ENCODE measurements at places on chromosomes 1 and 21.

DNA sequence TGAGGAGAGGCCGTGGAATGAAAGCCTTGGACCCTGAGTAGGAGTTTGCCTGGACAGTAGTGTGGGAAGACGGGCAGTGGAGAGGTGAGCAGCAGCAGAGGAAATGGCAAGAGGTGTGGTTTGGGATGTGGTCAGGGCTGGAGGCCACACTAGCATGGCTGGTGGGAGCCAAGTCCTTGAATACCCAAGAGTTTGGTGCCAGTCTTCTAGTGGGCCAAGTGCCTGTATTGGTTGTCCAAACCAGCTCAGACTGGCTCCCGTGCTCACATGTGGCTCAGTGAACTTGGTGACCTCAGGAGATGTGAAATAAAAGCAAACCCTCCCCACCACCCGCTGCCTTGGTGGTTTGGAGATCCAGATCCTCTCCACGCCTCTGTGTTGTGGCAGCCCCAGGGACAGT is 2.4 kb downstream of the GUCA2A start:
- DNase-seq, result no peak

- DNase-seq, result no peak
Measured at GRCh38 chr1:234918181-234918841, 210.3 kb downstream of the TOMM20 start.

DNA sequence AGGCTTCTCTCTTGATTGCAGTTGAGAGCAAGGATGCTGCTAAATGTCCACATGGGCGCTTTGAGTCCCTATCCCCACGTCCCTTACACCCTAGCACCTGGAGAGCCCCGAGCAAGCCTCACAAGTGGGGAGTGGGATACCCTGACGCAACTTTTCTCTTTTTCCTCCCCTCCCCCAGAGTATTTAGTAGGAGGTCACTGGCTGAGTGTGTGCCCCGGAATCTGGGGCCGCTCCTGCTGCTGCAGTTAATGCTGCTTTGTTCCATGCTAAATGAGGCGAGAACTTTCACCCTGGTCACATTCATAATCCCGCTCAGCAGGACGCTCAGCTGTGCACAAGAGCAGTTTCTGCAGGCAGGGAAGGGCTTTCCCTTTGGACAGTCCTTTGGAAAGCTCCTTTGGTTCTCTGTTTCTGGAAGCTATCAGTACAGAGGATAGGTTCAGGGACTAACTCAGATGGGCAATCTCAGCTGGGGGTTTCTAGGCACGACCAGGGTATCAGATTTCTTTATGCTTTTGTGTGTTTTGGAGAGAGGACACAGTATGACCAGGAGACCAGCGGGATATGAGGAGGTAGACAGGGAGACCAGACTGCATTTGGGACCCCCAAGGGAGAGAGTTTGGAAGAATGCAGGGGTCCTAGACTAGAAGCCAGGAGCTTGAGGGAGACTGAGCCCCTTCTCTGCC is 75.9 kb downstream of the NOS1AP start:
- no peak for DNase-seq

DNA sequence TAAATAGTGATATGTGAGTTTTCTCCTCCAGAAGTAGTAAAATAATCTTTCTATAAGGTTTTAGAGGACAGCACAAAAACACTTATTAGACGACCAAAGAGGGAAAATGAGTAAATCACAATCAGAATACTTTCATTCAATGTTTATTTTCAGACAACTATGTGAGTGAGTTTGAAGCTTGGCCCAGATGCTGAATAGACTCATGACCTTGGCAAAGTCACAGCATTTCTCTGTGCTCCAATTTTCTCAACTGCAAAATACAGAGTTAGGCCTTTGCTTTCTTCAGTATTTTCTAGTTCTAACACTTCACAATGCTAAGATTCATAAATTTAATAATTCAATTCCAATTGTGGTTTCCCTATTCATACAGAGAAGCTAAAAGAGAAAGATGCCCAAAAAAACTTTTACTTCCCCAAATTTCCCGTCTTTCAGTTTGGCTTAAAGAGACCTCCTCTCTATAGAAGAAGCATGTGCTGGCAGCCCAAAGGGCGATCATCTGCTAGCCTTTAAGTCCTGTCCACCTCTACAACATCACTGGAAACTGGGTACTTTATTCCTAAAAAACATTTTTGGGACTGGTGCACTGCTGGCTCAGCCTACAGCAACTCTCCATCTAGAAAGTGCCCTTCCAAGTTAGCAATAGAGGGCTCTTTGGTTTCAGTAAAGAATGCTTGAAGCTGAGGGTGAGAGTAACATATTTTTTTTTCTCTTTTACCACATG is 116.8 kb upstream of the GORAB start:
- no peak for DNase-seq

GRCh38 chr1:19325958-19326747 is 14.0 kb downstream of the SLC66A1 start:
- DNase-seq, result no peak

DNA sequence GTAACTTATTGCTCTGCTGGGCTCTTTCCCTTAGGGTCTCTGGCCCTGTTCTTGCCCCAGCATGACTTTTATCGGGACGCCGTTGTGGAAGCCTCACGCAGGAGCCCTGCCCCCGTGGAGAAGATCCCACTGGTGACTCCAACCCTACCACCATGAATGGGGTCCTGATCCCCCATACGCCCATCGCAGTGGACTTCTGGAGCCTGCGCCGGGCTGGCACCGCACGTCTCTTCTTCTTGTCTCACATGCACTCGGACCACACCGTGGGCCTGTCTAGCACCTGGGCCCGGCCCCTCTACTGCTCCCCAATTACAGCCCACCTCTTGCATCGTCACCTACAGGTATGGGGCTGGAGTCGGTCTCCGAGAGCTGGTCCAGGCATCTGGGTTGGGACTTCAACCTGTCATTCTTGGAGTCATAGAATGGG is 322 bp downstream of the DCLRE1B start:
- no peak for DNase-seq

- no peak for DNase-seq
Measured at GRCh38 chr1:218829097-218829496, 344.6 kb upstream of the LYPLAL1 start.

DNA sequence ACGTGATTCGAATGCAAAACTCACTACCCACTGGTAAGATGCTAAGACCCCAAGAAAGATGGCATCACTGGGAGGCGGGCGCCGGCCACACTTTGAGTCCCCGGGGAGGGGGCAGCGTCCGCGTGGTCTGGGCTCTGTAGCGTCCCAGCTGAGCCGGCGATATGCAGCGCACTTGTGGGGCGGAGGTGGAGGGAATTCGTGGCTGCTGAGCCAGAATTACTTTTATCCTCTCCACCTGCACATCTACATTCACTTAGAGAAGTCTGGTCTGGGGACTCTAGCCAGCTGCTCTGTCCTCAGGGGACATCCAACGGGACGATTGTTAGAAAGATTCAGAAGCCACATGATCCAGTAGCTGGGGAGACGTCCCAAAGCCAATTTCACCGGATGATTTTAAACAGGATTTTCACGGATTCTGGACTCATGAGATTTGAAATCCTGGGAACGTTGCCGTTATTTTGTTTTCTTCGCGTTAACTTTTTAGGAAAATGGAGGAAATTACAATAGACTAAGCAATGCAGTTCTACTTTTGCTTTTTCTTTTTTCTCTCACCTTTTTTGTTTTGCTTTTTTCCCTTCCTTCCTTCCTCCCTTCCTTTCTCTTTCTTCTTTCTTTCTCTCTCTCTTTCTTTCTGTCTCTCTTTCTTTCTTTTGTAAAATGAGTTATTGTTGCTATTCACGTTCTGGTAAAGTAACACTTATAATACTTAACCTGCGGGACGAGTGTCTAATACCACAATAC is 1.3 kb downstream of the JAM2 start:
- DNase-seq, result no peak

DNA sequence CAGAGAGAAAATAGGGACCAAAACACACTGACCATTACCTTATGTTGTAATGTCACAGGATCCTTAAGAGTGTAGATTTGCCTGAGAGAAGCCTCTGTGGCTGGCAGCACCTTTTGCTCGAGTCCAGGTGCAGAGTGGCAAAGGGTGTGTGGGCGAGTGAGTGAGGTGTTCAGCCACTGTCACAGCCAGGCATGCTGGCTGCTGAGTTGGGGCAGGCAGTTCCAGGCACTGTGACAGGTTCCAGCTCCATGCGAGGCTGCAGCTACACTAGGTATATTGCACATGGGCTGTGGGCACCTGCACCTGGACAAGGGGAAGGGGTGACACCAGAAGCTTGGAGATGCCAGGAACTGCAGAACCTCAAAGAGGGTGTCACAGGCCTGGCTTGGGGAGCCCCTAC is 1370.4 kb upstream of the PRMT6 start:
- DNase-seq, result no peak

GRCh38 chr1:116268211-116268610 is 104.8 kb upstream of the ATP1A1 start:
- DNase-seq, result no peak

DNA sequence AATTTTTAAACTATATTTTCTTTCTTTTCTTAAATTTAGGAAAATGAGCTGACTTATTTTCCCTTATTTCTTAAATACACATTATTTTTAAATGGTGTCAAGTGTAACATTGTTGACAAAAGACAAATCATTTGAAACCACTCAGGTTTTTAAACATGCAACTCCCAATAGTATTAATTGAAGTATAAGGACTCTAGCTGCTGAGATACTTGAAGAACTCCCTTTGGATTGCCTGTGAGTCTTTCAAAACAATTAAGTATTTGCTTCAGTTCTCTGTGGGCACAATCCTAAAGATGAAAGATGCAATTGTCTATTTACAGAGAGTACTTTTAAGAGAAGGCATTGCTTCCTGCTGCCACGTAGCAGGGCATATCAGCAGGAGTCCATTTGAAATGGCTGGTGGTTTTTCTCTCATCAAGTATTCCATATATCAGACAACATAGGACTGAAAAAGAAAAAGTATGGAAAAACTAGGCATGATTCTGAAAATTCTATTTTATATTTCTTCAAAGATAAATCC is 373.4 kb downstream of the NEGR1 start:
- DNase-seq, result no peak

GRCh38 chr1:168362991-168363390 is 82.3 kb downstream of the TBX19 start:
- DNase-seq, result no peak

GRCh38 chr21:43191971-43192370 is 23.2 kb downstream of the CRYAA start:
- no peak for DNase-seq

- no peak for DNase-seq
Measured at GRCh38 chr1:50973875-50974617, 4.0 kb downstream of the CDKN2C start.

- DNase-seq, result no peak
Measured at GRCh38 chr1:27192039-27192529, 37.2 kb upstream of the SLC9A1 start.

GRCh38 chr1:113978863-113979702 is at the start of gene OLFML3:
OLFML3 (plus strand) TSS chr1:113979474; CDS start chr1:113979517, 43 bp downstream.
- DNase-seq, result peak; percentile 66

DNA sequence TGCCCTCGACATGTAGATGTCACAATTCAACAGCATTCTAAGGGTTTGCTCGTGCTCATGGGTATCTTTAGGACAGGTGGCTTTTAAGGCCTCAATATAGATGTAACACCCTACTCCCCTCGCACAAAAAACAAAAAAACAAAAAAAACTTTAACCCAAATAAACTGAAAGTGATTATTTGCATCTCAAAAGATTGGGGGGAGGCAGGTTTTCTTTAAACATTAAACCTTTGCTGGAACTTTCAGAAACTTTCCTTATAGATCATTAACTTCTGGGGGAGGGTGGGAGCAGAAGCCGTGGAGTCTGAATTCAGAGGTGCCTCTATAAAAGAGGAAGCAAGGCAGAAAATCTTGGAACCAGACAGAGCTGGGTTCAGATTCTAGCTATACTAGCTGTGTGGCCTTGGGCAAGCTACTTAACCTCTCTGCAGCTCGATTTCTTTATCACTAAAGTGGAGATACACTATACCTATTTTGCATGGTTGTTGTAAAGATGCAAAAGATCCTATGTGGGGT is 3.2 kb upstream of the KIAA1614 start:
- no peak for DNase-seq

- DNase-seq, result no peak
Measured at GRCh38 chr1:80825067-80825466, 975.7 kb upstream of the ADGRL2 start.

GRCh38 chr1:184743062-184743756 is 11.4 kb downstream of the EDEM3 start:
- DNase-seq, result no peak

GRCh38 chr1:151130987-151131586 is 15.3 kb downstream of the SEMA6C start:
- DNase-seq, result peak; percentile 63

DNA sequence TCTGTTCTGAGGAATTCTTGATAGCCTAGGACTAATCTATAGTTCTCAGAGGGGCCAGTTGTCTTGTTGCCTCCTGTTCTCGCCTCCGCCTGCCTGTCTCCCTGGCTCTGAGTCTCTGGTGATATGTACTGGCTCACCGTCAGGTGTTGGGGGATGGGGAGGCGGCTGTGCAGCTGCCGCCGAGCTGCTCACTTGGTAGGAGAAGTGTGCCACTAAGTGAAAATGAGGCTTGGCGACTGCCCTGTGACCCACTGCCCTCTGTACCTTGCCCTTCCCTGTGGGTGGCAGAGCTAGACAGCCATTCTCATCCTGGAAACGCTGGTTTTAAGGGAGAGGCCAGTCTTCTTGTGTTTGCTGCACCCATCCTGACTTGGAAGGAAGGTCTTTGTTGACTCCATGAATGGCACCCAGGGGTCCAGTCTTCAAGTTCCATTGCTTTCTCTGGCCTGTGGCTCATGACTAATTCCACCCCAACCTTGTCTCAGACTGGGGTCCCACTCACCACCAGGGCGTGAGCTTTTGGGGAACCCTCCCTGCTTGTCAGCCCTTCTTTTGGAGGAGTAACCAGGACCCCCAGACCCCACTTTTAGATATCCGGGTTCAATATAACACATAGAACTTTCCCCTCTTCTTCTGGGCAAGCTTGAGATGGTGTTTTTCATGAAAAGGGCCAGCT is 120.6 kb downstream of the CACNA1E start:
- DNase-seq, result no peak

GRCh38 chr1:177490036-177490639 is 319.4 kb downstream of the BRINP2 start:
- DNase-seq, result no peak

DNA sequence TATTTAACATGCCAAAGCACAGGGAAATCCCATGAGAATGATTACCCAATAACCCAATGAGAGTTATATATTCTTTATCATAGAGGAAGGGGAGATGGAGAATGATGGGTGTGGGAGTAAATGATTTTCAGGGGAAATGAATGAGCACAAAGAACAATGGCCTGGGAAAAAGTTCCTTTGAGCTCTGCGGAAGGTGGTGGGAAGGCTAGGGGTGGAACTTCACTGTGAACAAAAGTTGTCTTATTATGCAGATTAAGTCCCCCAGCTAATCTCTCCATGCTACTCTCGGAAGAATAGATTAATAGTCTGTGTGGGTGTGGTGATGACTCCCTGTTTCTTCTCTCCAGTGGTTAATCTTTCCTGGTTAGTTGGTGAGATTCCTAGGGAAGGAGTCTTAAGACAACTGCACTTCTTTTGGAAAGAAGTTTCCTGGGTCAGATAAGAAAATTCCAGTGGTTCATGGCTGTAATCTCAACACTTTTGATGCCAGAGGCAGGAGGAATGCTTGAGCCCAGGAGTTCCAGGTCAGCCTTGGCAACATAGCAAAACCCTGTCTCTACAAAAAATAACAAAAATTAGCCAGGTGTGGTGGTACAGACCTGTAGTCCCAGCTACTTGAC is 71.6 kb downstream of the DNTTIP2 start:
- no peak for DNase-seq

All from brain pericyte (primary cell).